ENCODE measurements at places on chromosomes 5 and 9. TPM values are rescaled to one million over a fixed set of nuclear protein-coding genes. Genes with fewer than 3 reads are reported as not detected.

IFT74 gene
- total RNA-seq: 11.7 TPM

RAPGEF1 gene
- total RNA-seq: 47.1 TPM

SPINK4 gene
- not detected for total RNA-seq

PCDHB2 gene
- 3.9 TPM for total RNA-seq

AQP7 gene
- 0.31 TPM for total RNA-seq

FST gene
- total RNA-seq: 1.7 TPM

CCL28 gene
- 0.03 TPM for total RNA-seq

FBP1 gene
- not detected for total RNA-seq

DDX4 gene
- not detected for total RNA-seq

MLANA gene
- not detected for total RNA-seq

All from A549 treated with Hydrocortisone at 1 μM for 4 hours (cell line).